ENCODE measurements at places on chromosomes 5 and 9.
A peak's percentile ranks its signal among the peaks of the same experiment; 100 is the strongest.

DNA sequence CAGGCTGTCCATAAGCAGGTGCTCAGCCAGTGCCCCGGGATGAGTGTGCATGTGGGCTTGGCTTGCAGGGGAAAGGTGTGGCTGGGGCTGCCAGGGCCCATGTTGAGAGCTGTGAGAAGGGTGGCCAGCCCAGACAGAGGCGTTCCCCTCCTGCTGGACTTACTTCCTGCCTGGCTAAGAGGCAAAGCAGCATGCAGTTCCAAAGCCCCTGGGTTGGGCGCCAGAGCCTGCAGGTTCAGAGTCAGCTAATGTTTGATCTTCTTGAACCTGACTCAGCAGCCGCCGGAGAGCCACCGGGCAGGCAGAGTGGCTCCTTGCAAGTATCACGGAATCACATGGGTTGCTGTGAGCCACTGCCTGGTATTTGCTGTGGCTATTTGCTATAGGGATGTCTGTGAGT, 168.4 kb upstream of the MAP1B start:
- DNase-seq, result peak; percentile 84

DNA sequence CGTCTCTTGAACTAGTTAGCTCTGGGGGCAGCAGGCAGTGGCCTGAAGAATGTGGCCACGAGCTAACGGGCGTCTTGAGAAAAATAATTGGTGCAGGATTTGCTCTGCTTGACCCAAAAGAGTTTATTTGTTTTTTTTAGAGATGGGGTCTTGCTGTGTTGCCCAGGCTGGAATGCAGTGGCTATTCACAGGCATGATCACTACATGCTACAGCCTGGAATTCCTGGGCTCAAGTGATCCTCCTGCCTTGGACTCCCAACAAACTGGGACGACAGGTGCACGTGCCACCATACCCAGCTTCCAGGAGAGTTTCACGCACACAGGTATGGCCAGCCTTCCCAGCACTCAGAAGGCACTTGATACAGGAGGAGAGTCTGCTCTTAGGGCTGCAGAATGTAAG, 203.8 kb downstream of the MLLT3 start:
- no peak for DNase-seq

GRCh38 chr5:79595086-79595485, 17.2 kb upstream of the TENT2 start:
- DNase-seq, result no peak

DNA sequence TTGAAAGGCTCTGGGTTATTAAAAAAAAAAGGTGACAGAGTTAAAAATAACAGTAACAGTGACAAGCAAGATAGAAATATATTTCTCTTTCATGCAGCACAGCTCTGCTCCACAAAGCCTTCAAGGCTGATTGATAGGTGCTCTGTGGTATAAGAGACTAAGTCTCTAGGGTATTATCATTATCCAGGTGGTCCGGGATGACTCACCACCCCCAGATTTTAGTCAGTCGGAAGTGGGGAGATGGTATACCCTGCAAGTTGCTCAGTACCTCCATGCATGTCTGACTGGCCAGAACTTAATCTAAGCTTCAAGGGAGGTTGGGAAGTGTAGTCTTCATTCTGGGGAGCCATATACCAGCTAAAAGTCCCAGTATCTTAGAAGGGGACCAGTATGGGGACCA, 76.1 kb downstream of the SLC1A3 start:
- no peak for DNase-seq

- DNase-seq, result peak; percentile 76
These were observed 99.0 kb downstream of the GTF3C4 start for GRCh38 chr9:132768932-132769905.

GRCh38 chr5:59275170-59275509, 618.4 kb downstream of the PDE4D start:
- no peak for DNase-seq

GRCh38 chr9:91101611-91102168, 260.0 kb downstream of the AUH start:
- peak; percentile 55 for DNase-seq

DNA sequence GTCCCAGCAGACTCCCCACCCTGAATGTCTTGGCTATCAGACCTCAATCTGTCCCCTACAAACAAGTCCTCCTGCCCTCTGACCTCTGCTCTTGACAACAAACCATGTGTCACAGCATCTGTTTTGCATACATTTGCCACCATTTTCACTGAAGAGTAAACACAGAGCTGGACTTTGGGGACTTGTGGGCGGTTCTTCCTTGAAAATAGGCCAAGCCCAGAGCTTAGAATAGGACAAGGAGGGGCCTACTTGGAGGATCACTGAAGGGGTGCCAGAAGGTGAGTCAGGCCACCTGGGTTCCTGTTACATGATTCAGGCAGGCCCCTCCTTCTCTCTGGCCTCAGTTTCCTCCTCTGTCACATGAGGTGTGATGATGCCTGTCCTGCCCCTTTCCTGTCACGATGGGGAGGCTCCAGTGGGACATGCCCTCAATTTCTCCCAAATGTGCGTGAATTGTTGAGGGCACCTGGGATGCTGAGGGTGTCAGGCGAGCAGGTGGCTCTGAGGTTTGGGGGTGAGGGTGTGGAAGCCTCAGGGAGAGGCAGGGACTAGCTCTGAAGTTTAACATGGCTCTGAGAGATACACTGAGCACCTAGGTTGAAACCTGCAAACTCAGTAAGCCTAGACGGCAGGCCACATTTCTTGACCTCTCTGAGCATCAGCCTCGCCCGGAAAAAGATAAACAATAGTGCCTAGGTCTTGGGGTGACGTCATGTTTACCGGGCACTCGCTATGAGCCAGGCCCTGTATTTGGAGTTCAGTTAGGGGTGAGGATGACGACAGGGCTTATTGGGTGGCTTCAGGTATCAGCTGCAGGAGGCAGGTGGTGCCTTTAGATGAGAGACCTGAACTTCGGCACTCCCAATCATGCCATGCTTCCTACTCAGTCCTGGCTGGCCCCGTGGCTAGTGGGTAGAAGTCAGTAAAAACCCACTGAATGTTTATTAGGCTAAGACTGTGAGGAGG, 107.6 kb upstream of the PITX1 start:
- peak; percentile 68 for DNase-seq

DNA sequence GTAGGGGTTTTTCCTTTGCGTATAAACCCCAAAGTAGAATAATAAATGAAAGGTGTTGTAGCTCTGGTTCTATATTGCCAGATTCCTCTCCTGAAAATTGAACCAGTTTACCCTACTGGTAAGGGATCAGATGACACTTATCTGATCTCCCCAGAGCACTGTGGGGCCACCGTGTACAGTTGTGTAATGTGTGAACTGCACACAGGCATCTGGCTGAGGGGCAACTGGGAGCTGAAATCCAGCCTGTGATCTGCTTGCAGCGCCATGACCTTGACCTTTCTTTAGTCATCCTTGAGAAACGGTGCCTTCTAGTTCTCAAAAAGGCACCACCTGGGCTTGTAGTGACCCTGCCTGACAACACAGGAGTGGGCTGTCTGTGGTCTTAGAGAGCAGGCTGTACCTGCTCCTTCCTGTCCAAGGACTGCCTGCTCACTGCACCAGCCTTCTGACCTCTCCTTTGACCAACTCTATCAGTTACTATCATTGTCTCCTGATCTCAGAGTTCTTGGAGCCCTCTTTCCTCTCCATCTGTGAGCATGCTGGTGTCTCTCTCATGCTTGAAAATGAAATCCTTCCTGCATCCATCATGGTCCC, 40.2 kb downstream of the PDE6A start:
- DNase-seq, result no peak

GRCh38 chr5:140284013-140284412, 18.9 kb downstream of the PFDN1 start:
- no peak for DNase-seq
